IMR-90 (cell line): ENCODE measurements at places on chromosomes 2 and 18.

GRCh38 chr2:12774395-12774727, 57.6 kb downstream of the TRIB2 start:
- DNase-seq = no peak

DNA sequence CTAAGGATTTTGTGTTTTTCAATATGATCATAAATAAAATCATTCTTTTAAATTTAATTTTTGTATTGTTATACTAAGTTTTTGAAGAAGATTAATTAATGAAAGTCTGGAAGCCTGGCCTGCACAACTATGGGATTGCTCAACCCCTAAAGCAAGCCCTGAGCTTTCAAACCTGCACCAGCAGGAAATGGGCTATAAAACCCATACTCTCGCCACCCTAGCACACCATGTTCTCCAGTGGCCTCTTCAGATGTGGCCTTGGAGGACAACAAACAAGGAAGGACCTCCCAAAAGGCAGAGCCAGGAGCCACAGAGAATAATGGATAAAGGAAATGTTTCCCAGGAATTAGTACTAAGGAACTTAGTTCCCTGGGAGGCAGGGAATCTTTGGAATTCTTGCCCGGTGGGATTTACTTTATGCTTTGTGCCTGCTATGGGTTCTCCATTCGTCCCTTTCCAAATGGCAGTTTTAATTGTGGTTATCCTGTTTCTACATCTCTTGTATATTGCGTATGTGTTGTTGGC, 212.5 kb downstream of the ZFP36L2 start:
- no peak for DNase-seq

- DNase-seq = peak; percentile 57
These were observed 6.8 kb downstream of the DNAJB2 start for GRCh38 chr2:219285894-219286425.

- DNase-seq = no peak
These were observed 108.7 kb downstream of the ANKRD44 start for GRCh38 chr2:197201874-197202273.

- peak; percentile 28 for DNase-seq
These were observed 29.2 kb upstream of the POMC start for GRCh38 chr2:25197336-25198208.

- DNase-seq = no peak
These were observed 82.2 kb downstream of the KLF7 start for GRCh38 chr2:207083361-207084110.

- DNase-seq = no peak
These were observed 4.7 kb upstream of the ECEL1 start for GRCh38 chr2:232492236-232492848.

DNA sequence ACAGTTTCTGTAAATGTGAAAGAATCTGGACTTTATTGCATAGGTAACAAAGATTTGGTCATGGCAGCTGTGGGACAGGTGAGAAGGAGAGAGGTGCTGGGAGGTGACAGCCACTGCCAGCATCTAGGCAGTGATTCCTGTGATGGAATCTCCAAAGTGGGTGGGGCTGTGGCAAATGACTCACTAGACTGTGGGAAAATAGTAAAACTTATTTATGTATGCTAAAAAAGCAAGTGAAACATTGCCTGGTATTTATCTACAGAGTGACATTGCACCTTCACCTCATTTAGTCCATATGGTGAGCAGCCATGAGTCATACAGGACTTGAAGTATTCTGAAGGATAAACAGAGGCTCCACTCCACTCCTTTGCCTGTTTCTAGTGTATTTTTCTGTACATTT, 145.3 kb upstream of the MEX3C start:
- DNase-seq = peak; percentile 1

DNA sequence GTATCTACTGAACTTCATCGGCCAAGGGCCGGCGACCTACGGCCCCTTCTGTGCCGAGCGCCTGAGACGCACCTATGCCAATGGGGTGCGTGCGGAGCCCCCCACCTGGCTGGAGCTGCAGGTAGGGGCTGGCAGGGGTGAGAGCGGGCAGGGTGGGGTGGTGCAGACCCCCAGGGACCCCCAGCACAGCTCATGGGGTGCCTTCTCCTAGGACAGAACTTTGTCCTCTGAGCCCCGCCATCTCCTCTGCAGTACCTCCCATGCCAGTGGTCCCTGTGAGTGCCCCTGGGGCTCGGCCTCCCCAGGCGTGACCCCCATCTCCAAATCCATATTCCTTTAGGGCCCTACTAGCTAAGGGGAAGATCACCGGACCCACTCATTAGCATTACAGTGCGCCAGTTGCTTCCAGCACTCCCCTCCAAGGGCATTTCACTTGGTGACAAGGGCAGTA, 23.9 kb upstream of the GPR17 start:
- no peak for DNase-seq

DNA sequence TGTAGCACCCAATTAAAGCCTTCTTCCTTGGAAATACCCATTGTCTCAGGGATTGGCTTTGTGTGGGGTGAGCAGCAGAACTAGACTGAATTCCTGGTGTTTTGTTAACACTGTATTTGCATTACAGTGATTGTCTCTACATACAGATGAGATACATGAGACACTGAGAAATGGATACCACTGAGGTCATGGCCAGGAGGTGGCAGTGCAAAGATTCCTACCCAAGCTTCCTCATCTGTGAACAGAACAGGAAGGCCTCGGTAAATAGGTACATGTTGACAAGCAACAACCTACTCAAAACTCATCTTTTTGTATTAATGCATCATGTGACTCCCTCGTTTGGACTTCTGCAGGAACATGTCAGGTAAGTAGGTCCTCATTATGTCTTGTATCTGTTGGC, 445.8 kb upstream of the RGPD4 start:
- no peak for DNase-seq

DNA sequence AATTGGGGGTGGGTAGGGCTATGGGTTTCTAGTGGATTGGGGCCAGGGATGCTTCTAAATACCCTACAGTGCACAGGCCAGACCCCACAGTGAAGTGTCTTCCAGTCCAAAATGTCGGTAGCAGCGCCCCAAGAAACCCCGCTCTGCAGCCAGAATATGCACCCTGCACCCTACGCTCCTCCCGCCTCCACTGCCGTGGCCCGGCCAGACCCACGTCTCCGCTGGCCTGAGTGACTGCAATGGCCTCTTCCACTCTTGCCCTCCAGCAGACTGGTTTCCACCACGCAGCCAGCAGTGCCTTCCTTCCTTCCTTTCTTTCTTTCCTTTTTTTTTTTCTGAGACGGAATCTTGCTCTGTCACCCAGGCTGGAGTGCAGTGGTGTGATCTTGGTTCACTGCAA, 91.4 kb upstream of the TAF1B start:
- DNase-seq = no peak

GRCh38 chr2:216884347-216884746, 24.5 kb upstream of the TNP1 start:
- DNase-seq = no peak

GRCh38 chr18:12819841-12820240, 64.2 kb downstream of the PTPN2 start:
- DNase-seq = no peak

DNA sequence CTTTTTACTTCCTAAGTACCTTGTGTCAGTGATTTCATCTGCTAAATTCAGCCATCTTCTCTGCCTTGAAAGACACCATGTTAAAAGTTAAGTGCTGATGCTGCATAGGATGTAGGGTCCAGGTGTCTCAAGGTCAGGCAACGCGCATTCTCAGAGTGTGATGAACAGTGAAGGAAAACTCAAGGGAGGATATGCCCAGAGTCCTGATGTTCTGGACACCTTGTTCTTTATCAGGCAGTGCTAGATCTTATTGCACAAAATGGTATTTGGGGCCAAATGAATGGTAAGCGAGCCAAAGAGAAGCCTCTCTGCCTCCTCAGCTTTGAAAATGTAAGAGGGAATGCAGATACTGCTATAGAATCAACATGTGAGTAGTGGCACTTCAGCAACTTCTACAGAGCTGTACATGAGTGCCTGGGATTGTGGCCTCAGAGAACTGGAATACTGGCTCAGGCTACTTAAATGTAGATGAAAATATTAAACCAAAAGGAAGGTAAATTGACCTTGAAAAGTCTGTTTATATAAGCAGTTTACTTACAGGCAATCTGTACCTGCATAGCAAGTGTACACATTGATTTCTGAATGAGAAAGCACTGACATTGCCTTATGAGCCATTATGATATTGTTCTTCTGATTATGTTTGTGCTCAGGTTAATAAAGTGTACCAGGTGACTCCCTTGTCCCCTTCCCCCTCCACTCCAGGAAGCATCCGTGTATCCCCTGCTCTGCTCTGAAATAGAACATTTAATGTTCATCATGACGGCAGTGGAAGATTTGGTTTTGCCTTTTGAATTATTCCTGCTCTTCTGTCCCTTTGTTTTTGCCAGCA, 86.7 kb upstream of the RANBP2 start:
- no peak for DNase-seq

GRCh38 chr18:10300739-10301138, 153.7 kb upstream of the APCDD1 start:
- no peak for DNase-seq

- DNase-seq = no peak
These were observed 77.7 kb downstream of the KCTD18 start for GRCh38 chr2:200431996-200432705.

- DNase-seq = no peak
These were observed 99.4 kb downstream of the TFCP2L1 start for GRCh38 chr2:121185571-121186074.

- no peak for DNase-seq
These were observed 43.9 kb upstream of the ATP6V1B1 start for GRCh38 chr2:70891572-70892357.

GRCh38 chr18:79484661-79485621, 89.2 kb downstream of the NFATC1 start:
- peak; percentile 98 for DNase-seq

GRCh38 chr2:41922177-41922576, 125.6 kb upstream of the PKDCC start:
- no peak for DNase-seq

DNA sequence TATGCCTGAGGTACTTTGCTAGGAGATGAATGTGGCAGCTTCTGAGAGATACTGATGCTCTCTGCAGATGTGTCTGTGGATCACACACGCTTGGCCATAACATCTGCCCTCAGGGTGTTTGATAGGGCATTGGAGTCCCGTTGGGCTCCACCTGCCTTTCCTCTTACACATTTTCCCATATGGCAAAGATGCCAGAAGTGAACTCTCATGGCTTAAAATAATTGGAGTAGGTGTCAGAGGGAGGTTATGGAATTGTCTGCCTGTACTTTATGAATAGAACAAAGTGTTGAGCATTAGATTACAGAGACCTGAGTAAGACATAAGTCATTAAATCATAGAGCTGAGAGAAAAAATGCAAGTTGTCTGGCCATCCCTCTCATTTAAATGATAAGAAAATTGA, 75.3 kb upstream of the PNPT1 start:
- no peak for DNase-seq

GRCh38 chr2:79179036-79179435, 19.5 kb upstream of the REG3A start:
- no peak for DNase-seq

DNA sequence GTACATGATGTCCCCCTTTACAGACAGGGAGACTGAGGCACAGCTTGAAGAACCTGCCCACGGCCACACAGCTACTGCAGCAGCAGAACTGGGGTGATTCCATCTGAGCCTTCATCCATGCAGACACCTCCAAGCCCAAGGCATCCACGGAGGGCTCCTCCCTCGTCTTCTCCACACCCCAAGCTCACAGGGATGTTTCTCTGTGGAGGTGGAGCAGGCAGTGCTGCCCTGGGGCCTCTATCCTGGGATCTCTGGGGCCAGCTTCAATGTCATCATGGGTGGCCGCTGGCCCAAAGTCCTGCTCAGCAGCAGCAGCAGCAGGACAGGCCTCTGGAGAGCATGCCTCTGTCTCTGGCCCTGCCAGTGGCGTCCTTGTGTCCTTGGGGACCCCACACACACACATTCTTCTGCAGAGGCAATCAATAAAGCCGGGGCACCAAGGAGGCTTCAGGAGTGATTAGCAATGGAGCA, 31.2 kb downstream of the ADI1 start:
- no peak for DNase-seq

GRCh38 chr2:235061656-235062055, 109.8 kb downstream of the SH3BP4 start:
- no peak for DNase-seq

DNA sequence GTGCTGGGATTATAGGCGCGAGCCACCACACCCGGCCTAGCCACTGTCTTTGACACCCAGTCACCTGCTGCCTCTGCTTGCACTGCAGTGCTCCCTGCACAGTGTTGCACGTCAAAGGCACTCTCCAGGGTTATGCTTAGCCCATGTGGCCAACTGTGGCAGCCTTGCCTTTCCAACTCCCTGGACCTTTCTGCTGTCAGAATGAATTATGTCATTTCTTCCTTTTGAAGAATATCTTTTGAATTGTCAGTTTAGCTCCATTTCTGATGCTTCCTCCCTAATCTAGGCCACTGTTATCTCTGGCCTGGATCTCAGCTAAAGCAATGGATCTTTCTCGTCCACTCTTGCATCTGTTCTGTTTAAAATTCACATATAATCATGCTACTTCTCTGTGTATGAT, 29.3 kb upstream of the LRRTM1 start:
- no peak for DNase-seq

- DNase-seq = no peak
These were observed 40.4 kb upstream of the NFU1 start for GRCh38 chr2:69477627-69478026.

GRCh38 chr2:168217920-168218319, 29.5 kb downstream of the STK39 start:
- DNase-seq = peak; percentile 71

- DNase-seq = peak; percentile 82
These were observed 13.2 kb downstream of the BMP10 start for GRCh38 chr2:68857855-68858456.

- DNase-seq = no peak
These were observed 95.6 kb upstream of the ACVR1 start for GRCh38 chr2:157971702-157972101.

GRCh38 chr2:42040643-42041278, 7.1 kb upstream of the PKDCC start:
- no peak for DNase-seq

- no peak for DNase-seq
These were observed 89.4 kb upstream of the SLC38A11 start for GRCh38 chr2:165044505-165045303.

DNA sequence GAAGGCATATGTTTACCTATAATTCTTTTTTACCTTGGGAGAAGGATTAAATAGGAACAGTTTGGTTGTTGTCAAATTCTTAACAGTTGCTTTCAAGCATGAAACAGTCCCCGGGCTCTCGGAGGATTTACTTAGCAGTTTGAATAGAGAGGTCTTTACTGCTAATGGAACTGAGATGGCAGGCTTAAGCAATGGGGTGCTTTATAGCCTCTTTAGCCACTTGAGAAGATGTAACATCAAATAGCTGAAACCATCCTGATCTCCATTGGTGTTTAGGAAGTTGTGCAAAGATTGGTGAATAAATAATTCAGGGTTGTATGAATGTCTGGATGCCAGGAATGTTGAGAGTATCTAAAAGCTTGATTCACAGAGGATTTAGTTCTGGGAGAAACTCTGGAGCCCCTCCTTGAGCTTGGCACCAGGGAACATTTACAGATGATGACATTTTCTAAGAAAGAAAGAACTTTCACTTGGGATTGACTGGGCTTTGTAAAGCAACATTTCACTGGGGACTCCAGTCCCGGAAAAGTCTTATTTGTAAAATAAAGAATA, 51.9 kb downstream of the PTPRM start:
- DNase-seq = no peak
